Right renal pelvis (tissue), 4 donors: ENCODE measurements at places on chromosomes 7 and 10. TPM values are rescaled to one million over a fixed set of nuclear protein-coding genes. Genes with fewer than 3 reads are reported as not detected.

Gene CRHR2
- not detected for polyA plus RNA-seq

- no peak for DNase-seq
Measured at GRCh38 chr7:134083766-134084487, 43.2 kb upstream of the LRGUK start.

GRCh38 chr7:14395860-14396259, 406.4 kb upstream of the ETV1 start:
- no peak for DNase-seq

Gene ADRA2A
- polyA plus RNA-seq, result 4.1 TPM

Gene PAPOLB
- polyA plus RNA-seq, result 0.11 TPM

- DNase-seq, result no peak
Measured at GRCh38 chr10:72087392-72087968, 871 bp downstream of the SPOCK2 start.

- DNase-seq, result no peak
Measured at GRCh38 chr10:92405419-92405924, 114.5 kb downstream of the MARCHF5 start.

- DNase-seq, result no peak
Measured at GRCh38 chr7:155009570-155010157, 6.7 kb upstream of the PAXIP1 start.

- no peak for DNase-seq
Measured at GRCh38 chr10:106938513-106938912, 226.0 kb downstream of the SORCS1 start.

Gene ELMO1
- 9.9 TPM for polyA plus RNA-seq

Gene TLX1
- polyA plus RNA-seq, result 0.13 TPM

GRCh38 chr7:149723082-149723767, 50.2 kb downstream of the ZNF467 start:
- no peak for DNase-seq

- peak; percentile 68 for DNase-seq
Measured at GRCh38 chr7:29457565-29458011, 106.0 kb upstream of the PRR15 start.

GRCh38 chr10:112979927-112980326, 29.9 kb downstream of the TCF7L2 start:
- DNase-seq, result no peak
